ENCODE measurements at places on chromosomes 7 and 10.

GRCh38 chr7:121000081-121000983 lies 11.8 kb downstream of the CPED1 start:
- no peak for DNase-seq

DNA sequence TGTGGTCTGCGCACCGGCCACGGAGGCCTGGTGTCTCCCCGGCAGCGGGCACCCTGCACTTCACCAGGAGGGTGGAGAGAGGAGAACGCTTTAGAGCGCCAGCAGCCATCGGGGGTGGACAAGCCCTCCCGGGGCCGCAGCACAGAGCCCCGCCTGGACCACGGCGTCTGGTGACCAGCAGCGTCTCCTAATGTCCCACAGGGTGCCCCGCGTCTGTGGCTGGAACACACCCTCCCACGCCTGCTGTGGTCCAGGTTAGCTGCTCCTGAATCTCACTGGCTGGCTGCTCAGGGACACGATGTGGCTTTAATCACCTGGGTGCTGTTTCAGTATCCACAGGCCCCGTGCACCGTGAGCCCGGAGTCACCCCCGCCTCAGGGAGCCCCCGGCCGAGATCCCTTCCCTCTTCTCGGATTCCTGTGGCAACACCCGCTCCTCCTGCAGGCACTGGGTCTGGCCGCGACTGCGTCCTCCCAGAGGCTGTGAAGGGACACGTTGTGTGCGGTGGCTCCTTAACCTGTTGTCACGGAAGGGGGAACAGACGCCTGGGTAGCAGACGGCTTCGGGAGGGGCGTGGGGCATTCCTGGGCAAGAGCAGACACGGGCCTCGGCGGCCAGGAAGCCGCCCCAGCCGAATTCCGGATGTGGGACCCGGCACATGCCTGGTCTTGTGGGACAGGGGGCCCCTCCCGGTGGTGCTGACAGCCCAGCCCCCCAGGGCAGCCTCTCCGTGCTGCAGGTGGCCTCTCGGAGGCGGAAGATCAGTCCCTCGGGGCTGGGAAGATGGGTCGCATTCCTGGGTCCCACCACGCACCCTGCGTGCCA lies 78.9 kb downstream of the FOXL3 start:
- no peak for DNase-seq

DNA sequence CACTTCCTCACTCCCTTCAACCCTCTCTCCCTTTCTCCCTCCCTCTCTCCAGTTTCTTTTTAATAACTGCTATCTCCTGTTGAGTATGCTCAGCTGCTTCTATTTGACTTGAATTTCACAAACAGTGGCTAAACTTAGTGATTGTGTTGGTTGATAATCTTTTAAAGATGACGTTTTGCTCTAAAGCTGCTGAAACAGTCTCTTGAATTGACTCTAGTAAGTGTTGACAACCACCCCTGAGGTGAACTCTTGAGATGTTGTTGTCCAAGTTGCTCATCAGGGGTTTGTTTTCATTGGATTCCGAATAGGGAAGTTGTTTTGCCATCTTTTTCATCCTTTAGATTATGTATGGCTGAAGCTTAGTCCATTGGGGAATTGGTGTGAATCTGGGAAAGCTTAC lies 176.2 kb downstream of the TWIST1 start:
- DNase-seq = no peak

DNA sequence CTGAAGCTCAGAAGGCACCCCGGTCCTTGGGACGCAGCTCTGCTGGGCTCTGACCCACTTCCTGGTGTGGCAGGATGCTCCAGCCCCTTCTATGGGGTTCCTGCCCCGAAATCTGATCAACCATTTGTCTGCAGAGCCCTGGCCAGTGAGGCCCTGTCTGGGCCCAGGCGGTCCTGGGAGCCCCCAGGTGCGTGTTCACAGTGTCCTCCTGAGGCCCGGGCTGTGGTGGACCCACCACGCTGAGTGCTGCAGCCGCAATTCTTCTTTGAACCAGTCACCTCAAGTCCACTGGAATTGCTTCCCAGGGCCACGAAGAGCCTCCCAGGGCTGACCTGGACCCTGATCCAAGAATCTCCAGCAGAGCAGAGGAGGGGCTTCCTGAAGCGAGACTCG lies 19.1 kb downstream of the KNDC1 start:
- no peak for DNase-seq

DNA sequence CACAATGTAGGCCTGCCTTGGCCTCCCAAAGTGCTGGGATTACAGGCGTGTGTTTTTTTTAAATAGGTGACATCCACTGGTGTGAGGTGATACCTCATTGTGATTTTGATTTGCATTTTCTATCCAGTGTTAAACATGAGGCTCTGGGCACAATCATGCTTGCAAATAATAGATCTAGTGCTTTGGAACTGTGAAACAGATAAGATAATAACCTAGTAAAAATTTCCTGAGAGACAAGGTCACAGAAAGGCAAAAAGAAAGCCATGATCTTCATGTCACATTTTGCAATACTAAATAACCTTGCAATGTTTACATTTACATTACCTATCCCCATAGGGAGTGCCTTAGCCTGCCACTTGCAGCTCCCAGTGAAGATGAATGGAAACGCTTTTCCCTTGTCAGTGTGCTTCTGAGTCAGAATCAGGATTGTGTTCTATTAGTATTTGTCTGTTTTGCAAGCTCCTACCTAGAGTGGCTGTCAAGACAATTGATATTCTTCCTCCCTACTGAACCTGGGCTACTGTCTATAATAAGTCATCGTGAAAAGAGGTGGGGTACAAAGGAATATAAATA lies 256.5 kb downstream of the PHTF2 start:
- DNase-seq = no peak

DNA sequence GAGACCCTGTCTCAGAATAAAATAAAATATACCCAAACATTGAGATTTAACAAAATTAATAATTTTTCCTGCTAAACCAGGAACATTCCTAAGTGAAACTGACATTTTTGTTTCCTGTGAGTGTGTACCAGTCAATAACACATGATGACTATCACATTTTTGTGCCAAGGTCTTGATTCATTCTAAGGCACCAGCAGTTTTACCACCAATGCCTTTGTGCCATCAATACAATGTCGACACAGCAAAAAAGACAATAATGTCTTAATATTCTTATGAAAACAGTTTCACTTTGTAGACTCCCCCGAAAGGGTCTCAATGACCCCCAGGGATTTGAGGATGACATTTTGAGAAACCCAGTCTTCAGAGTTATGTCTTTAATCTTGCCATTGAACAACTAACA lies 7.2 kb upstream of the CADPS2 start:
- no peak for DNase-seq

GRCh38 chr10:48520184-48520506 lies 84.7 kb downstream of the ARHGAP22 start:
- DNase-seq = no peak

DNA sequence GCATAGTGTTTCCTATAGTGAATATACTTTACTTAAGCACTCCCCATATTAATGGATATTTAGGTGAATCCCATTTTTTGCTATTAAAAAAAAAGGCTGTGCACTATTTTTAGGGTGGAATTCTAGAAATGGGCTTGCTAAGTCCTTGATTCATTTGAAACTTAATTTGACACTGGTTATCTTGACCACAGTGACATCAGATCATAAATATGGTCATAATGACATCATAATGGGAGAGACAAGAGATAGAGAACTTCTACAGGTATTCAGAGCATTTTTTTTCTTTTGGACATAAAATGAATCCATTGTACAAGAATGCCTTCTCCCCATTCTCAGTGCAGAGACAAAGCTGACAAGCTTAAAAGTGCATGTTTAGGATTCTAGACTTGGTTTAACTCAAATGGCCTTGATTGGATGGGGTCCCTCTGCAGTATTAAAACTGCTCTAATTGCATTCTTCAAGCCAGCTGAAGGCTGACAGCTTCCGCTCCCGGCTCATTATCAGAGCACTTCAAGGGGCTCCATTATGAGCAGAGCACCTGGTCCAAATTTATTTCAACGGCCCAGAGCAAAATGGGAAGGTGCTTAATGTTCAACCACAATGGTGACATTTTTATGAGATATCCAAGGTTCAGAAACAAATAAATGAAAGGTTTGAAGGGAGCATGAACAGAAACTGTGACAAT lies 104.8 kb downstream of the JAZF1 start:
- no peak for DNase-seq
